Mesenchymal stem cell (in vitro differentiated cells and primary cell): ENCODE measurements at places on chromosomes 11 and 22.

- DNase-seq = no peak
These were observed 48.7 kb upstream of the USP47 start for GRCh38 chr11:11793073-11793472.

GRCh38 chr11:46553814-46554212 is 40.0 kb downstream of the AMBRA1 start:
- no peak for DNase-seq

- DNase-seq = no peak
These were observed 690.3 kb downstream of the FAM181B start for GRCh38 chr11:82043316-82043715.

GRCh38 chr11:12043959-12044791 is 35.7 kb upstream of the DKK3 start:
- DNase-seq = peak; percentile 97

DNA sequence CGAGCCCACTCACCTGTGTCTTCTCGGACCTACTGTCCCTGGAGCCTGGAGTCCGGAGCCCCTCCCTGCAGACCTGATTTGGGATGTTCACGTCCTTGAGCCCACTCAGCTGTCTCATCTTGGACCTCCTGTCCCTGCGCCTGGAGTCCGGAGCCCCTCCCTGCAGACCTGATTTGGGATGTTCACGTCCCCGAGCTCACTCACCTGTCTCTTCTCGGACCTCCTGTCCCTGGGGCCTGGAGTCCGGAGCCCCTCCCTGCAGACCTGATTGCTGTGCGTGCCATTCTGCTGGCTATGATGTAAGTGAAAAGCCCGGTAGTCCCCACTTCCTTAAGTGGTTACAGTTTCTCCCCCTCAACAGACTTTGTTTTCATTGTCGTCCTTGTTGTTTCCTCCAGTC is 867.1 kb downstream of the BRD1 start:
- DNase-seq = no peak

DNA sequence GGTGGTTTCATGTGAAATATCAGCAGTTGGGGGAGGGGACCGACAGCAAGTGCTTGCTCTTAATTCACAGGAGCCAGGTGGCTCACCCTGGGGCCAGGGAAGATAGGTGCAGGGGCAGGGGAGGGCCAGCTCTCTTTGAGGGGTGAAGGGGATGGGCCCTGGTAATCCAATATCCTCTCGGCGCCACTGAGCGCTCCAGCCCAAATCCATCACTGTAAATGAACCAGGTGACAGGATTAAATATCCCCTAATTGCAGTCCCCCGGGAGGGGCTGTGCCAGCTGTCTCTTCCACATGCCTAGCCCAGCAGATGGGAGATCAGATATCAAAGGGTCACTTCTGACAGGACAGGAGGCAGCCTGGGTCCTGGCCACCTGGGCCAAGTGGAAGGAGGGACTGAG is 531.8 kb upstream of the CADM1 start:
- no peak for DNase-seq

DNA sequence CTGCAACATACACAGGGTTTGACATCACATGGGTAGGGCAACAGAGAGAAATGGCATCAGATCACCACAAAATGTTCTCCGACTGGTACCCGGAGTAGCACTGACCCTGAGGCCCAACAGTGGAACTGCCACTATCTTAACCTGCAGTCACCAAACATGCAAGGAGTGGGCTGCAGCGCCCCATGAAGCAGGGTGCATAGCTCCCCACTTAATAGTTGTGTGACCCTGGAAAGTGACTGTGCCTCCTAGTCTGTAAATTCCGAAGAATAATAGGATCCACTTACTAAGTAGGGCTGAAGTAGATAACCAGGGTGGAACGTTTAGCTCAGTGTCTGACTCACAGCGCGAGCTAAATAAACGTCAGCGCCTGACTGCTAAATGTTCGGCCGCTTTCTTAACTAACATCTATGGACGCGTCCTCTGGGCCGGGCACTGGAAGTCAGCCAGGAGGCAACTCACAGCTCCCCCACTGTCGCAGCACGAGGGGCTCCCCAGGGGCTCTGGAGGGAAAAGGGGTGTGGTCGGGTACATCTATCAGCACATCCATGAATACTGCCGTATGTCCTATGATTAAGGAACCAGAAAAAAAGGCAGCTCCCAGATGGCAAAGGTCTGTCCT is 777 bp downstream of the LTO1 start:
- peak; percentile 92 for DNase-seq

- DNase-seq = no peak
These were observed 54.2 kb downstream of the LGR4 start for GRCh38 chr11:27418356-27418755.

GRCh38 chr11:63672936-63673539 is 1.9 kb upstream of the ATL3 start:
- DNase-seq = no peak

DNA sequence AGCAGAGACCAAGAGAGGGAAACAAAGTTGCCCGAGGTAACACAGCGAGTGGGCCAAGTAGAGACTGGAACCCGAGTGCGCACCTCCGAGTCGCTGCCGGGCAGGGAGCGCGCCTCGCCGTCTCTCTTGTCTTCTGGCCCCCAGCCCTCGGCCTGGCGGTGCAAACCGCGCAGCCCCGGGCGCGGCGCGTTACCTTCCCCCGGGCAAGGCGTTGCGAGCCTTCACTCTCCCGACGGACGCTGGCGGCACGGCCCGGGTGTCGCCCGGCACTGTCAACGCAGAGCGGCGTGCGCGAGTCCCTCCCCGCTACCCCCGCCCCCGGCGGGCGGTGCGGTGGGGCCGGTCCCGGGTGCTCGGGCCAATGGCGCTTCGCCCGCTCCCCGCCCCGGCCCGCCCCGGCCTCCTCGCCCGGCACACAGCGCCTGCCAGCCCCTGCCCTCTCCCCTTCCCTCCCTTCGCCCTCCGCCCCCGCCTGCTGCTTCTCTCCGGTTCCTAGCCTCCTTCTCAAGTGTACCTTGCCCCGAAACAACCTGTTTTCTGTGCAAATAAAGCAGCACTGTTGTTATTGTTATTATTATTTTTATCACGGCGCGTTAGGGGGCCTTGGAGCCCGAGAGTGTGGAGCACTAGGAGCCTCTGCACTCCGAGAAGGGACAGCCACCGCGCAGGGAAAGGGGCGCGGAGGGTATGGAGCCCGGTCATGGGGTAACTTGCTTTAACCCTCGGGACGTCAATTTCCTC is at the start of gene SYTL2:
SYTL2 (minus strand) TSS at position 271 of the 741 bp plus-strand sequence. CDS start 53,416 bp downstream, outside the sequence.
- DNase-seq = peak; percentile 54

DNA sequence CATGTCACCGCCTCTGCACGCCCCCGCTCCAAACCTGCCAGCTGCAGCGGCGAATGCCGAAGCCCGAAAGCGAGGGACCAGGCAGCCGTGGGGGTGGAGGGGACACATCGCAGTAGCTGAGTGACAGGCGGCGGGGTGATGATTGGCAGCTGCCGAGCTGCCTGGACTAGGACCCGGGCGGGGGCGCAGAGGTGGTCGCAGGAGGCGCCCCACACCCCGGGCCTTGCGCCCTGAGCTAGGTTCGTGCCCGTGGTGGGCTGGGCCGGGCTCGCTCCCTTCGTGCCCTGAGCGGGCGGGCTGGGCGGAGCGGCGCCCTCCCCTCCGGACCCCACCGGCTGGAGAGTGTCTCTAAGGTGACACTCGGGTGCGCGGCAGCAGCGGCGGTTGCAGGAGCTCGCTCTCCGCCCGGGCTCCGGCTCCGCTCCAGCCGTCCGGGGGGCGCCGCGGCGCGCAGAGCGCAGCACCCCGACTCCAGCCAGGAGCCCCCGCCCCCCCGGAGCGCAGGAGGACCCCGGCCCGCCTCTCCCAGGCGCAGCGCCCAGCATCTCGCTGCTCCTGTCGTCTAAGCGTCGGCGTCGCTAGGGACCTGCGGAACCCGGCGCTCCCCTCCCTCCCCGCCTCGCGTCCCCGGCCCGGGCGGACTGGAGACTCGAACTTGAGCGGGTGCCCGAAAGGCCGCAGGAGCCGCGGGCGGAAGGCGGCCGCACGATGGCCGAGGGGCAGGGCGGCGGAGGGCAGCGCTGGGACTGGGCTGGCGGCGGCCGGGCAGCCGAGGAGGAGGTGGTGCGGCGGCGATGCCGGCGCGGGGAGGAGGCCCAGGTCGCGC is 14.5 kb upstream of the DGKZ start:
- no peak for DNase-seq

GRCh38 chr11:102559839-102560238 is 29.3 kb upstream of the MMP7 start:
- DNase-seq = no peak

DNA sequence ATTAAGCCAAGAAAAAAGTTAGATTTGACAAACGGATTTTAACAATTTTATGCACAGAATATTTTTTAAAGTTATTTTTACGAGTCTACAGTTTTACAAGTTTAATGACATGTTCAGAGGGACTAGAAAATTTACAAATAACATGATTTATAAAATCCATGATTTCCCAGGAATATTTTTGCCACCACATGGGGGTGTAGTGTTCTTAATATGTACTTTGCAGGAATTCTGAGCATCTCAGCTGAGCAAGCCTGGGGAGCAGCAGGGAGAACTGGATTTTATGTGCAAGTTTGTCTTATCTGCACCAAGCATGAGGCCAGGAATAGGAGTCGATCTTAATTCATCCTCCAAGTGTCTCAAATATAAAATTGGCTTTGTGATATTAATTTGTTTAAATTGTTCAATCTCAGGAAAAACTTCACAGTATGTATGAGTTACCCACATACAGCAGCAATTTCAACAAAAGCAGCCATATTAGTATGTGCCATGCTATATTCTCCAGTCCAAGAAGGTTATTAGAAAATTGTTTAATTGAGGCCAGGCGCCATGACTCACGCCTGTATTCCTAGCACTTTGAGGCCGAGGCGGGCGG is 826.3 kb downstream of the DLG2 start:
- peak; percentile 23 for DNase-seq

DNA sequence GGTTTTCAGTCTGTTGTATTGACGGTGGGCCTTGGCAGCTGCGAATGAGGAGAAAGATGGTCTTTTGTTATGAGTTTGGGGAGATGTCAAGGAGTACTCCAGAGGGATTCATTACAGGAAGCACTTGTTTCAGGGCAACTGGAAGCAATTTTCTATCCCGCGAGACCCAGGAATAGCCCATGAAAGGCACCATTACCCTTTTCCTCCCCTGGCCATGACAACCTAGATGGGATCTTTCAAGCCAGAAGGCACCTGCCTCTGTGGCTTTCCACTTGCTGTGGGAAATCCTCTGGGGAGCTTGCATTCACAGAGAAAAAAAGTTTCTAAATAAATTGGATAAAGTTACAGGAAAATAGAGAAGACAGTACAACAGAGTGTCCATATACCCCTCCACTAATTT is 2.7 kb downstream of the ZNF215 start:
- no peak for DNase-seq

- no peak for DNase-seq
These were observed 24.0 kb upstream of the OR10W1 start for GRCh38 chr11:58292017-58292416.

- no peak for DNase-seq
These were observed 4.3 kb upstream of the PARVB start for GRCh38 chr22:44019846-44020245.

DNA sequence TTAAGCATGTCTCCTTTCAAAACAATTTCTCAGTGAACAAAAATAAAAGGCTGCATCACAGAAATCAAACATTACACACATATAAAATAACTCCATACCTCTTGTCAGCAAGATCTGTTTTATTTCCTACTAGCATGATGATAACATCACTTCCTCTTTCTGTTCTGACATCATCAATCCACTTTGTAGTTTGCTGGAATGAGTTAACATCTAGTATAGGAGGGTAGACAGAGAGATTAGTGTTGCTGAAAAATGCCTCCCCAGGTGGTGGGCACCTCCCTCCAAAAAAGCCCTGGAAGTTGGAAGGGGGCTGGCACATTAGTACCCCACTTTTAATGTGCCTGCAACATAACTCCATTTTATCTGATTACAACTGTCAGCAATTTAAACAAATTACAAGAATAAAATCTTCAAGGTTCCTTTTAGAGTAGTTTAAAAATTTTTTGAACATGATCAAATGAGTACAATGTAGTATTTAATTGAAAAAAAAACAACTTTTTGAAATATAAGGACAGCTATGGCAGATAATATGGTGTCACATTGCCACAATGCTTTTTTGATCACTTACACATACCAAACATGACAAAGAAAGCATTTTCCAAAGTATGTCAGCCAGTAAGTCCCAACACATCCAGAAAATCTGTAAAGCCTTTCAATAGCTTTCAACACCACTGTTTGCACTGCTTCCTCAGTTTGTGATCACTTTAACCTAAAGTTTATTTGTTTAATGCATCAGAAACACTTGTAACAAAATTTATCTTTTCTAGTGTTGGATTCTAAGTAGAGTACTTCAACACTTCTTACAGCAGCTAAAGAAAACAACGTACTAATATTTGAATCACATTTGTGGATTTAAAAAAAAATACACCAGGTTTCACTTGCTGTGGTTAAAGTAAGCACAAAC is 44.5 kb downstream of the RAB6A start:
- DNase-seq = peak; percentile 29

- DNase-seq = no peak
These were observed 37.3 kb upstream of the TEAD1 start for GRCh38 chr11:12636871-12637410.

DNA sequence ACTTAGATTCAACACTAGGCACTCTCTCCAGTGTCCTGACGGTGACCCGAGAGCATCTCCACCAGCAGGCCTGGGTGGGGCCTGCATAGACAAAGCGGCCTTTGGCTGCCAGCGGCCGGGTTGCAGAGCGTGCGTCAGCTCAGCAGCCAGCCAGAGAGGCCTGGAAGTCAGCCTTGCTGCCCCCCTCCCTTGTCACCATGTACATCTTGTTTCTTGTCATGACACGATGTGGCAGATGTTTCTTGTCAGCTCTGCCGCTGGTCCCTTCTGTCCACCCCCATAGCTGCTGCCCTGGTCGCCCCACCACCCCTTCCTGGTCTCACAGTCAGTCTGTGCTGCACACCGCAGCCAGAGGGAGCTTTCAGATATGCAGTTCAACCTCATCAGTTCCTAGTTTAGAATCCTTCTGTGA is 33.1 kb upstream of the CBX7 start:
- DNase-seq = peak; percentile 84

DNA sequence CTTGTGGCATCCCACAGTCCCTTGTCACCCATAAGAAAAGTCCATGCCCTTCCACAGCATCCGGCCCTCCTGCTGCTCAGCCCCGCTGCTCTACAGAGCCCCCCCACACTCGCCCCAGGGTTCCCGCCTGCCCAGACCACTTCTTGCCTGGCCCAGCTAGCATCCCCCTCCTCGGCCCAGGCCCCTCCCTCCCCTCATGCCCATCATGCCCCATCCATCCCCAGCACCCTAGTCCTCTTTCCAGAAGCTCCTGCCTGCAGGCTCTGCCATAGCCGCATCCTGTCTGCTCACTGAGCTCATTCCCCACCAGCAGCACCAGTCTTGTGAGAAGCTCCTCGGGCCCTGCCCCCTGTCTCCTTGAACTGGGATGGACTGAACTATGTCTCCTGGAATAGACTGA is 54.4 kb downstream of the LINC01488 start:
- no peak for DNase-seq

- DNase-seq = no peak
These were observed 4.1 kb upstream of the ESAM start for GRCh38 chr11:124766156-124766555.

DNA sequence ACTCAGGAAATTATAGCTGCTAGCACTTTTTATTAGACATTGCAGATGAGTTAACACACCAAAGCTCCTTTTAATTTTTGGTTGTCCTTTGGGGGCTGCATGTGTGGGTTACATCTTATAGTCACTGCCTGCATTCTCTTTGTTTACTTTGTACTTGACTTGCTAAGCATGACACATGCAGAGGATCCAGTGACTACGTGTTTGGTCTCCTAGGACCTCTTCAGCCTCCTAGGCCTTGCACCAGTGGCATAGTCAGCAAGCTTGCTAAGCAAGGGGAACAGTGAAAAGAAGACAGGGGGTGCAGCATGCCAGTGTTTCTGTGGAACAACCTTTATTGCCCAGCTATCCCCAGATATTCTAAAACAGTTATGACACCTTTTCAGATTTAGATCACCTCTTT is 108.2 kb downstream of the PAX6 start:
- DNase-seq = peak; percentile 46

- no peak for DNase-seq
These were observed at the start of gene SHANK2 for GRCh38 chr11:71252269-71252769. TSS of gene SHANK2 (minus strand) at chr11:71252577. CDS start at chr11:71147326, 105,251 bp downstream.
